ENCODE measurements at places on chromosomes 5 and 9.

DNA sequence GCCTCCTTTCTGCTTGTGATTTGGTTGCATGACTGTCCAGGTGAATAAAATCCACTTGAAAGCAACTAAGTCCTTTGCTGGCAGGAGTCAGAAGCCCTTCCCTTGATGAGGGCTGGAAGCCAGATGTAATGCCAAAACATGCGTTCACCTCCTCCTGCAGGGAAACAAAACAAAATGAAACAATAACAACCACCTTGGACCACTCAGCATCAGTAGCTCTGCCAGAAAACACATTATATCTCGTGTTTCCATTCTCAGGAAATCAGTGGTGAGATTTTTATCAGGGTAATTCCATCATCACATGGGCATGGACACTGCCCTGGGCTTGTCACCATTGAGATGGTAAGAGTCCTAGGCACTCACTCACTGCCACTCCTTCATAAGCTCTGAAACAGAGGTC is 350.3 kb upstream of the ACTBL2 start:
- no peak for DNase-seq

GRCh38 chr9:106970219-106970975 is 107.4 kb downstream of the ZNF462 start:
- no peak for DNase-seq

GRCh38 chr9:124510650-124511425 is 3.6 kb upstream of the NR5A1 start:
- DNase-seq = no peak

GRCh38 chr5:177399997-177400868 is at the start of gene PFN3:
PFN3 (minus strand) TSS chr5:177400661; CDS start chr5:177400576, 85 bp downstream.
- DNase-seq = no peak

- DNase-seq = no peak
Observed at GRCh38 chr5:25481463-25481862, 836.7 kb upstream of the CDH10 start.

DNA sequence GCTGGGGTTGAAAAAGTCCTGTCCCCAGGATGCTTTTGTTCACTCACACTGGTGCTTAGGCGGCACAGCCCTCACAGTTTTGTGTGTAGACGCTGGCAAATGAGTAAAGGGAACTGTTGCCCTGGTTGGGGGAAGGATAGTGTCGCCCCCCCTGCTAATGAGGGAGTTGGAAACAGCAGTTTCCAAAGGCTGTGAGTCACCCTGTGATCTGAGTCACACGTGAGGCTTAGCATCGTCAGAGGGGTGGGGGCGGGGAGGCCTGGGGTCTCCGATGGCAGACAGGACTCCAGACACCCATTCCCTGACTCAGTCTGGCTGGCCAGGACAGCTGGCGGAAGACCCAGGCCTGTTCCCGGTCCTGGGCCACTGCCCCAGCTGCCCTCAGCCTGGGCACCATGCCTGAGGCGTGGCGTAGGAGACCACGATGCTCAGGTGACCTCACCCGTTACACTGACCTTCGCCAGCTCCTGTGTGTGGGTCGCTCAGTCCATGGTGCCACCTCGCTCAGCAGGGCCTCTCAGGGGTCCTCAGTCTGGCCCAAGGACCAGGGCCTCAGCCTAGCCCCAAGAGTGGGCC is 2.9 kb downstream of the DNAJB5 start:
- DNase-seq = peak; percentile 64

DNA sequence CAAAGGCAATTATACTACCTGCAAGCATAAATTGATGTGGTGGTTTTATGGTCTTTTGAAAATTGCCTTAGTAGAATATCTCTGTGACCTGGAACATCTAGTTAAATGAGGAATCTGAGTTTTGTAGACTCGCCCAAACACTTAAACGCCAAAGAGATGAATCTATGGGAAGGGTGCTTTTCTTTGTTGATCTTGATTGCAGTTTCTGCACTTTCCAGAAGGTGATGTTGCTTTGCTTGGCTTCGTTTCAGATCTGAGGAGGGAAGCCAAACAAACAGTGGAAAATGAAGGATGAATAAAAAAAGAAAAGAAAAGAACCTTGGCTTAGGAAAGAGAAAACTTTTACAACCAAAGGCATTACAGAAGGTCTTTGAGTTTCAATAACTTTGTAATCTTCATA is 1021.2 kb downstream of the NR2F1-AS1 start:
- no peak for DNase-seq

GRCh38 chr9:110152704-110153374 is 55.1 kb downstream of the C9orf152 start:
- no peak for DNase-seq

DNA sequence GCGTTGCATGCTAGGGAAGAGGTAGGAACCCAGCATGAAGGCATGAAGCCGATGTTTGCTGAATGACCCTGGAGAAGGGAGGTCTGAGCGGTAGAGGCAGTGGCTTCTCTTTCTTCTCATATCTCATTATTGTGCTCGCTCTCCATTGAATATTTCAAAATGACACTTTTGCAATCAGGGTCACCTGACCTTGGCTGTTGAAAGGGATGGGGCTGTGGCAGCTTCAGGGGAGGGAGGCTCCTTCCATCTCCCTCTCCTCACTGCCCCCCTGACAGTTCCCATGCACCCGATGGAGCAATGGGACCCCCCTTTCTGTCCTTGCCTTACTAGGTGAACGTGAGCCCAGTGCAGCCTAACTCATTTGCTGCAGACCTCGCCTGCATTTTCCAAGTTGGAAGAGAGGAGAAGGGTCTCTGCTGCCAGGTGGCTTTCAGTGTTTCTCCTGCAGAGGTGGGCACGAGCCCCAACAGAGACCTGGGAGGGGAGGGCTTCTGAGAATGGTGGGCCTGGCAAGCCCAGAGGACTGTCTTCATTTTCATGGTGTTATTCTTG is 17.9 kb downstream of the STC2 start:
- no peak for DNase-seq

GRCh38 chr5:37840053-37841034 is 503 bp upstream of the GDNF start:
- peak; percentile 57 for DNase-seq

DNA sequence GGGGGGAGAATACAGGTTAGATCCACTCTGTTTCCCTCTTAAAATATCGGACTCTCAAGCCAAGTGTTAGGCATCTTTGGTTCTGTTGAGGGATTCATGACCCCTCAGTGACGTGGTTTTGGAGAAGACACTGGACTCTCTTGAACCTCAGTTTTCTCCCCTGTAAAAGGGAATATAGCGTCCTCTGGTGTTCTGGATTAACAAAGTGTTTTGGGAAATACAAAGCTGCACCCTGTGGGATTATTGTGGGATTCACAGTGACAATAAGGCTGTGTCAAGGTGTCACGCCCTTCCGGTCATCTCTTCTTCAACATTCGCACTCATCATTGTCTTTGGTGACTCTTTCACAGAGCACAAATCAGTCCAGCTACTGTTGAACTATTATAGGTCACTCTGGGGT is 139.0 kb downstream of the IRX1 start:
- no peak for DNase-seq

GRCh38 chr5:31385774-31386537 is 145.9 kb downstream of the DROSHA start:
- DNase-seq = no peak

- DNase-seq = no peak
Observed at GRCh38 chr5:126597156-126597555, 2.1 kb upstream of the ALDH7A1 start.

- no peak for DNase-seq
Observed at GRCh38 chr9:8437876-8438275, 638.3 kb upstream of the DMAC1 start.

DNA sequence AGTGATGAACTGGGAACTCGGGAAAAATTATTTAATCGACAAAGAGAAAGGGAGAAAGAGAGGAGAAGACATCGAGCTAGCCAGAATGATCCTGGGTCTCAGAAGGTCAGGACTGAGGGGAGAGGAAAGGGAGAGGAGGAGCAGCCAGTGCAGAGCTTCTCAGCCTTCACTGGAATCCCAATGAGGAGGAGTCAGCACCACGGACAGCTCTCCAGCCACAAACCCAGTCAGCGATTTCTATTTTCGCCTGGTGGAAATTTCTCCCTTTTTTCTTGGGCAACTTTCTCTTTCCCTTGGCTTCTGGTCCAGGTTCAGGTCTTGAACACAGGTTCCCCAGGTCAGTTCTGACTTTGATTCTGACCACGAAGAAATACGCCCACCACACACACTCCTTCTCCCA is 1.6 kb upstream of the BRINP1 start:
- DNase-seq = no peak

DNA sequence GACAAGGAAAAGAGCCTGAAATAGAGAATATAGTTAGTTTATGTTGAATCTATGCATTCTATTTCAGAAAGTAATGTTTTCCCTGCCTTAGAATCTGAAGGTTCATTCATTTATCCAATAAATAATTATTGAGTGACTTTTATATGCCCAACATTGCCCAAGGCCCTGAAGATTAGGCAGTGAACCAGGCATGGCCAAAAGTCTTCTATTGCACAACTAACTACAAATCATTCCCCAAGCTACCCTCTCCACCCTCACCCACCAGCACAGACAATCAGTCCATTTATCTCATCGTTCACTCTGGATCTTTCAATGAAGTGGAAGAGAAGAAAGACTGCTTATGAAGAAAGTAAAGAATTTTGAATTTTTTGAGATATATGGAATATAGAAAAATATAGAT is 268.4 kb downstream of the PLK2 start:
- no peak for DNase-seq

DNA sequence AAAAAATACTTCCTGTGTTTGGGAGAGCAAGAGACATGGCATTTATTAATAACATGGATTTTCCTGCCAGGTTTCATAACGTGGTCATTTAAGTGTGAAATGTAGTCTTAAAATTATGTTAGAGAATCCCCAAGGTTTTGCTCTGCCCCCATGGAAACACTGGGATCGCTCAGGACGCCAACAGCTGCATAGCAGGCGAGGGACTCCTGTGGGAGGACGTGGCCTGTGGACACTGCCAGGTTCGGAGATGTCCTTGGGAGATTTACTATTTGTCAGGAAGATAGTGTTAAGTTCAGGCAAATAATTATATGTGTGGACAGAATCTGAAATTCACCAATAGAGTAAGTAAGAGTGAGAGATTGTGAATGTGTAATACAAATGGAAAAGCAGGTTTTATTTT is 977 bp downstream of the BTNL9 start:
- no peak for DNase-seq

- DNase-seq = no peak
Observed at GRCh38 chr5:54388811-54389210, 66.7 kb upstream of the HSPB3 start.

DNA sequence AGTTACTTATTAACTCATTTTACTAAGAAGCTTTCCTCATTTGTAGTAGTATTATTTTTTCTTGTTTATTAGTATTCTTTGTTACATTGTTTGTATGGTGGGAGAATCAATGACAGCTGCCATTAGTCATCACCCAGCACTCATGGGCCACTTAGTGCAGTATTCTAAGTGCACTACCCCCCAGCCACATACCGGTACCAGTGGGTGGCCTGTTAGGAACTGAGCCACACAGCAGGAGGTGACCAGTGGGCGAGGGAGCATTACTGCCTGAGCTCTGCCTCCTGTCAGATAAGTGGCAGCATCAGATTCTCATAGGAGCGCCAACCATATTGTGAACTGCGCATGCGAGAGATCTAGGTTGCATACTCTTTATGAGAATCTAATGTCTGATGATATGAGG is 24.2 kb upstream of the CAMLG start:
- DNase-seq = no peak

DNA sequence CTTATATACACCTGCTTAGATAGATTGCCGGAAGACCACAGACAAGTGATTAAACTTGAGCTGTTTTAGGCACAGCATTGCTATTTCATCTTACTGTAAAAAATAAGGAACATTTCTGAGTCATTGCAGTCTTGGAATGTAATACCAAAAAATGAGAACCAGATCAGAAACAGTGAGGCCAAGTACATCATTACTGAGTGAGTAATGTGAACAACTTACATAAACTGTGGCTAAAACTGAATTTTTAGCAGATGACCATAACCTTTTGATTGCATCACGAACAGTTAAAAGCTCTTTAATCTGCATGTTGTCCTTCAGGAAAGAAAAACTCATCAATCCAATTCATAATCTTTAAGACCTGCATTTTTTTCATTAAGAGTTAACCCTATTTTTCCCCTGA is 157.1 kb upstream of the FGF10 start:
- peak; percentile 49 for DNase-seq

DNA sequence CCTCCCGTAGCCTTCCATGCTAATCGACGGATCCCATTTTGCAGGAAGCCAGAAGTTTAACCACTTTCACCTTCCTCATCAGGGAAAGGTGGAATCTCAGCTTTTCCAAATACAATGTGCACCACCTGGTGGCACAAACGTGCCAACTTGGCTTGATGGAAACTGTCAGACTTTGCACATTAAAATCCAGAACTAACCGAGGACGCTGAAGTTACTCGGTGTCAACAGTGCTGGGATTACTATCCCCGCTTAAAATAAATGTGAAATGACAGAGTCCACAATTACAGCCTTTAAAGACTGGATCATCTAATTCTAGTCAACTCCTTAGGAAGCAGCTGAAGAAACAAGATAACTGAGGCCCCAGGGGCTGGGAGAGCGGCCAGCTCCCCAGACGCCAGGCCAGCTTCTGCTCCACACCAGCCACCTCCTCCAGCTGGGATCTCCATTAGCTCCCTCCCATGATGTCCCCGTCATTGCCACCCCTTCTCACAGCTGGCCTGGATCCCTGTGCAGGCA is 50.1 kb upstream of the RETREG1 start:
- no peak for DNase-seq

- DNase-seq = no peak
Observed at GRCh38 chr9:137396227-137396626, 26.7 kb downstream of the EXD3 start.

DNA sequence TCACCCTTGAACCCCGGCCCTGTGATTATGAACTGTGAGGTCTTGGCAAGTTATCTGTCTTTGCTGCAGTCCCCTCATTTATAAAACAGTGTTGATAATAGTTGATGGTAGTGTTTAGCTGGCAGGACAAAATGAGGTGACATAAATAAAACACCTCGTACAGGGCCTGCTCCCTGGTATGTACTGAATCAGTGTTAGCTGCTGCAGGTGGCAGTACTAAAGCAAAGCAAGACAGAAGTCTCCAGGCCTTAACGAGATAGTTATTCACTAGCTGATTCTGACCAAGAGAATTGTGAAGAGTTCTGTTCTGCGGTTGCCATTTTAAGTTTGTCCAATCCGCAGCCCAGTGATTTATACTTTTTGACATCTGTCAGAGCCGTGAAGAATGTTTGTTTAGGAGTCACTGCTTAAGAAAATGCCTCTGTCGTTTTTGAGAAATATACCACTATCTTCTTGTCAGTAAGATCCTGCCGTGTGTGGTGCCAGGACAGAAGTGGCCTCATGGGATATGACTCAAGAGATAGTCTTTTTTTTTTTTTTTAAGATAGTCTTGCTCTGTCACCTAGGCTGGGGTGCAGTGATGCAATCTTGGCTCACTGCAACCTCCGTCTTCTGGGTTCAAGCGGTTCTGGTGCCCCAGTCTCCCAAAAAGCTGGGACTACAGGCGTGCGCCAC is 75.9 kb downstream of the KDM4C start:
- no peak for DNase-seq

- no peak for DNase-seq
Observed at GRCh38 chr5:65903581-65903980, 22.8 kb upstream of the ERBIN start.

- no peak for DNase-seq
Observed at GRCh38 chr5:71948206-71948605, 159.1 kb upstream of the MAP1B start.

GRCh38 chr9:109286981-109287380 is 33.9 kb downstream of the EPB41L4B start:
- no peak for DNase-seq

- DNase-seq = no peak
Observed at GRCh38 chr5:15475367-15475766, 24.6 kb upstream of the FBXL7 start.

GRCh38 chr9:81305561-81306182 is 383.7 kb downstream of the TLE1 start:
- no peak for DNase-seq

- DNase-seq = no peak
Observed at GRCh38 chr5:107616213-107616612, 54.5 kb downstream of the EFNA5 start.

Measured in GM04504 (cell line).